ENCODE measurements at places on chromosomes 2 and 18.

DNA sequence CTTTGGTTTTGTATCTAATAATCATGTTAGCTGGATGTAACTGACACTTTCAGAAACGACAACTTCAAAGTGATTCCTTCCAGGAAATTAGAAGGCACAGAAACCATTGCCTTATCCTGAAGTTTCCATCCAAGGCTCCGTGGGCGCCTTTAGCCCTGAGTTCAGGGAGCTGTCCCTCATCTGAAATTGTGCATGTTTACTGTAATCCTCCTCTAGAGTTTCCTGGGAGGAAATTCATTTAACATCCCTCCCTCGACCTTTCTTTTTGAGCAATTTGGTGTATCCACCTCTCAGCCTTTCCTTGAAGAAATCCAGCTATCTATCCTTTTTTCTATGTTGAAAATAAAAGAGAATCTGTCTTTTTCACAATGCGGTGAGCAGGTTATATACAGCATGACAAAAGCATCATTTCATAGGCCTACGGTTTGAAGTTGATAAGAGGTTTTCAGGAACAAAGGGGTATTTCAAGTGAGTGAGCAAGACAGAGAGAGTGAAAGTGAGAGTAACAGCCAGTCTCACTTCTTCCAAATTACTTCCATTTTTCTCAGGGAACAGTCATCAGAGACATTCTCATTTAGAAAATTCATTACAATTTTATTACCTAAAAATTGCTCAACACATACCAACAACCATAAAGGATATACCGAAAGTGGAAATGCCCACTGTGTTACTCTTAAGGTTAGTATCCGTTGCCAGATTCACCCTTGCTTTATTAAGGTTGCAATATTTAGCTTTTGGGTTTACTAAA is 167.3 kb downstream of the MREG start:
- no peak for DNase-seq

DNA sequence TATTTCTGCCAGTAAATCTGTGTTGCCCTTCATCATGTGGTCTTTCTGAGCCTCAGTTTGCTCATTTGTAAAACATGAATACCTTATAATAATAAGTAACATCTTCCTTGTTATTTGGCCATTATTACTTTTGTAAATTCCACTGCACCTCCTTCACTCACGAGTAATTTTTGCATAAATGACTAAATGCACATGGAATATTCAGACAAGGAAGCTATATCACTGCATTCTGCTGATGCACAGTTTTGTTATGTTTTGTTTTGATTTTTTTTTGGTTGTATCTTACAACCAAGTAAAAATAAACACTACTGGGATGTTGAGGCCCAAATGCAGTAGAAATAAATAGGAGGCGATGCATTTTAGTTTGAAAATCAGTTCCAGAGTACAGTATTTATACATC is 185.3 kb upstream of the POU3F3 start:
- DNase-seq = no peak

DNA sequence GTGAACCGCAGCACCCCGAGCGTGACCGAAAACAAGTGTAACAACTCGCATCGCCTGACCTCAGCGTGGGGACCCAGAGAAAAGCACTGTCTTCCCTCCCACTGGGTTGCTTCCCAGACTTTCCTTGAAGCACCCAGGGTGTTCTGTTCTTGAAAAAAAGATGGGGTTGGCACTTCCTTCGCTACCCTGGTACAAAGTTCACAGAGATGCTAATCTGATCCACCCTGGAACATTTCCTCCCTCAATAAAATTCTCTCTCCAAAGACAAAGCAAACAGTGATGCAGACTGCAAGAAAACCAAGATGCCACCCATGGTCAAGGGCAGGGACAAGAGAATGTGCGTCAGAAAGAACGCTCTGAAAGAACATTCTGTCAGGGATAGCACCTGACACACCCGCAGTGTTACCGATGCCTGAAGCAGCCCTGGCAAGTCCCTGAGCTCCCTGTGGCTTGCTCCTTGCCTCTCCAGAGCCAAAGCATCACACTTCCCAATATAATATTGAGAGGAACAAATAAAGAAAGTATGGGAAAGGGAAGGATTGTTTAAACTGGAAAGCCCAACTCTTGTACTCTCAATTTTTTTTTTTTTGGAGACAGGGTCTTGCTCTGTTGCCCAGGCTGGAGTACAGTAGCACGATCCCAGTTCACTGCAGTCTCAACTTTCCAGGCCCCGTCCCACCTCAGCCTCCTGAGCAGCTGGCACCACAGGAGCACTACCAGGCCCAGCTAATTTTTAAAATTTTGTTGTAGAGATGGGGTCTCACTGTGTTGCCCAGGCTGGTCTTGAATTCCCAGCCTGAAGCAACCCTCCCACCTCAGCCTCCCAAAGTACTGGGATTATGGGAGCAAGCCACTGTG is 70.7 kb downstream of the TBC1D8 start:
- DNase-seq = no peak

DNA sequence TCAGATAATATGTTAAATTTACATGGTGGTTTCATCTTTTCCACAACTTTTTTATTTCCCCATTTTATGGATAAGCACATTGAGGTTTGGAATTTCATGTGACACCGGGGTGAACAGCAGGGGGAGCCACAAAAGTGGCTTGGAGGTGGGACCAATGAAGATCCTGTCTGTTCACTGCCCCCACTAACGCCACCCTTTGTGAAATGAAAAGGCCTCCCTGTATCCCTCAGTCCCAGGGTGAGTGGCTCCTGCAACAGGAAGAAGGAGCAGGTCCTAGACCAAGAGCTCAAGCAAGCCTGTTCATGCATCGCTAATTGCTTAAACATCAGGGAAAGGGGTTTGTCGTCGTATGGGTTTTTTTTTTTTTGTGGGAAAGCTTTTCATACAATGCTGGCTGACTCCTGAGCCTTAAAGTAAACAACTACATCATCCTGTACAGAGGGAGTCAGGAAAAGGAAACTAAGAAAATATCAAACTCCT is 267.8 kb upstream of the EPAS1 start:
- DNase-seq = no peak

GRCh38 chr18:40882468-40882867 is 1072.6 kb upstream of the PIK3C3 start:
- no peak for DNase-seq

DNA sequence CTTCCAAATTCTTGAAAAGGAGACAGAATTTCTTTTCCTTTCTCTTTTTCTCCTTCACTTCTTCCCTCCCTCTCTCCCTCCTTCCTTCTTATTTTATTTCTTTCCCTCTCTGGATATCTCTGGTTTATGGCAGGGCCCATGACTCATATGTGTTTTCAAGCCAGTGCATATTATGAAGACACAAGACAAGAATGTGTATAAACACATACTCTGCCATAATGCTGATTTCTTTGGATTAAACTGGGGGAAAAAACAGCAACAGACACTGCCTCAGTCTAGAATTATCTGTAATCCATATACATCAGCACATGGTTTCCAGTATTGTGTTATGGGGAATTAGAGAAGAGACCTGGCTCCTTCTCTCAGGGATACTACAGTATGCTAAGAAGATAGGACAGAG is 82.8 kb upstream of the CPO start:
- DNase-seq = no peak

DNA sequence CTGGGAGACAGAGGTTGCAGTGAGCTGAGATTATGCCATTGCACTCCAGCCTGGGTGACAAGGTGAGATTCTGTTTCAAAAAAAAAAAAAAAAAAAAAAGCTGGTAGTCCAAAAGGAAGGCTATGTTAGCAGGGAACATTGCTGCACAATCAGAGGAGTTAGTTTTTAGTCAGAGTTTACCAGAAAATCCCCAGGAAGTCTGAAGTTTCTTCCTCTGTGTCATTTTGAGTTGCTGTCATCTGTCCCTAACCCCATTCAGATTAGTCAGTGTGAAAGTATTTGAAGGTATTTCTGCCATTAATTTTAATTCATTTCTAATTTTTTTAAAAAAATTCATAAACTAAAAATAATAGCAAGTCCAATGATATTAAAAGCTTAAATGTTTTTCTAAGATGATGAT is 33.5 kb upstream of the CERS6 start:
- no peak for DNase-seq

DNA sequence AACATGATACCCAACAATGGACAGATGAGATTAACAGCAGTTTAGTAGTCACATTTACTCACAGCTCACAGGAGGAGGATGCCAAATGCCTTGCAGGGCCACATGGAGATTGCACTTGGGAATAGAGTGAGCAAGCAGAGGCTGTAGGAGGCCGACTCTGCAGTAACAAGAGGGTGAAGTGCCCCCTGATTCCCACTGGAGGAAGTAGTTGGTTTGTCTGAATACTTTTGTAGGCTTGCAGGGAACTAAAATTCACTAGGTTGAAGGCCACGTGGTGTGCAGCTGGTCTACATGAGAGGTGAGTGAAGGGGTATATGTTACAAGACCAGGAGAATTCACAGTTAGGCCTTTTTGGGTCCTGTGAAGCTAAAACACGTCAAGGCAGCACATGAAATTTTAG is 419.3 kb upstream of the TNP1 start:
- DNase-seq = no peak

DNA sequence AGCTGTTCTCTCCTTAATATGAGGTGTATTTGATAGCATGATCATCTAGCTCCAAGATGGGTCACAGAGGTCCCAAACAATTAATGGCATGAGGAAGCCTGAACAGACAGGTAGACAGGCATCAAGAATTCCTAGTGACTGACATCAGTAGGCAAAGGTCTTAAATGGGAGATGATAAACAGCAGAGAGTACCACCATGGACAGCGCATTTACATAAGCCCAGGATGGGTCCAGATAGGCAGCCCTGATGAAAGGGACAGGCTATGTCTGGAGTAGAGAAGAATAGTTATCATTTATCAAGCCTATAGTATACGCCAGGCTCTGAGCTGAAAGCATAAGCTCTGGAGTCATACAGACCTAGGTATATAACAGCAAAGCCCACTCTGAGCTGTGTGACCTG is 434.7 kb upstream of the SETBP1 start:
- DNase-seq = no peak

DNA sequence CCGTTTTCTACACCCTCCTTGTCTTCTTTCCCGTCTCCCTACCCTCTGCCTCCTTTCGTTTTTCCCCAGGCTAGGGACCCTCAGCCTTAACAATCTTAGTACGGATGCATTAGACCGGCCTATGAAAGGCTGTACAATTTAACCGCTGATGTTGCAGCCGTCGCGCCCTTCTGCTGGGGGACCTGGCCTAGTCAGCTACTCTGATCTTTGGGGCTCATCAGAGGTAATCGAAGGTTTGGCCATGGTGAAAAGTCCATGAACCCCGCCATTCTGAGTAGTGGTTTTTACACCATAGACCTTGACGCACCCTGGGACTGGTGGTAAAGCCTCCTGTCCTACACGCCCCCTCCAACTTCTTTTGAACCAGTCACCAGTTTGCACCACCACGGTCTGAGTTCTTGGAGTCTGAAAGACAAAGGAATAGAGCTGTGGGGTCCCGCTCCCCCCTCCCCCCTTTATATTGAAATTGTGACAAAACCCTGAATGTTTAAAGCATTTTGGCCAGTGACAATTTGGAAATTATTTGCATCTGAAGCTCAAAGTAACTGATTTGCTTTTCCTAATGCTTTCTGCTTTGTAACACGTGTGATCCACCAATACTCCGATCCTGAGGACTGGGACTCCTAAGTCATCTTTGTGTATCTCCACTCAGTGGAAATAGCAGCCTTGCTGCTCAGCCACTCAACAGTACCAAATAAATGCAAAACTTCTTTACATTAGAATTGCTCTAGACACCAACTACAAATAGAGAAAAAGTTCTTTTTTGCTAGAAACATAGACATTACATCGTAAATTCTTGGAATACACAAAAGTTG is 642 bp upstream of the SRSF7 start:
- no peak for DNase-seq

DNA sequence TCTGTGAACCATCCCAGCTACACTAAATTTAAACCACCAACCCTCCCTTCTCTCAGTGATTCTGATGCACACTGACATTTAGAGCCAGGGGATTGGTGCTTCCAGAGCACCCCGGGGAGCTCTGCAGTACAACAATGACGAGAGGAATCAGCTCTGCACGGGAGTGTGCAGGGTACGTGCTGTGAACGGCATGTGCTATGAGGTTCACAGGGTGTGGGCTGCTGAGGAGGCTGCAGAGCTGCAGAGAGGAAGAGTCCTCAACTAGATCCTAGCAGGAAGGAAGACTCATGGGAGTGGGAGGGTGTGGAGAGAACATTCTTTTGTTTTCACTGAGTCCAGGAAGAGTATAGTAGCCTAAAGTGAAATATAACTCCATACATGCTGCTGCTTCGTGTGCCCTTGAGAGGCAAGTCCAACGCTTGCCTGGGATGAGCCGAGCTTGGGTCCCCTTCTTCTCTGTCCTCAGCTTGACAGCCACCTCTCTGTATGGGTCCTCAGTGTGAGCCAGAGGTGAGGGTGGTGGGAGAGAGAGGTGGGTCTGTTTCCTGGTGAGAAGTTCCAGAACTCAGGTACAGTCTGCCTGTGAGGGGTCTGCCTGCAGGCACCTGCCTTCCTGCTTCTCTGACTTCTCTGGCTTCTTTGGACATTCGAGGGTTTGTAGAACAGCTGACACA is 118.8 kb downstream of the CTIF start:
- no peak for DNase-seq

DNA sequence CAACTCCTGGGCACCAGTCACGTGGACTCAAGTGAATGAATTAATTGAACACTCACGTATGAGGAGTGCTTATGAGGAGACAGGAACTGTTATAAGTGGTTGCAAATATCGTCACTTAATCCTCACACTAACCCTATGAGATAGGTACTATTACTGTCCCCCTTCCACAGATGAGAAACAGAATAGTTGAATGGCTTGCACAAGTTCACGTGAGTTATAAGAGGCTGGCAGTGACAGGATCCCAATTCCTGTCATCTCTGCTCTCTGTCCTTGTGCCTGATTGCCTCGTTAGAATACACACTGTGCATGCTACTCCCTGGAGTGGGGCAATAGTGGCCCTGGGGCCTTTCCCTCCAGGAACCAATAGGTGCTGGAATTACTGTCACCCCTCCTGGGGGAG is 253.5 kb downstream of the DYSF start:
- no peak for DNase-seq

DNA sequence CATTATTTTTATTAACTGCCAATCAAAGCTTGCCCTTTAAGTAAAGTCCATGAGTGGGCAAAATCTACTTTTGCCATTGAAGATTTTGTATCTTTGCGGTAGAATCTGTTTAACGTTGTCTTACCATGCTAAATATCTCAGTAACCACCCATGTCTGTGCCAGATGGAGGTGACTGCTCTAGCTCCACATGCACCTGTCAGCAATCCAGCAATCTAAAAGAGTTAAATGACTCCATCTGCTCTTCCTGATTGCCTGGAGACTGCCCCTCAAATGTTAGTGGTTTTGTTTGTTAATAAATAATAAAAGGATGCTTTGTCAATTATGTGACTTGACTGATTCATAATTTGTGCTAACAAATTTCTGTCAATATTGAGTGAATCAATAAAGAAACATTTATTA is 141.7 kb downstream of the RBM43 start:
- DNase-seq = no peak

- no peak for DNase-seq
These were observed 28.4 kb downstream of the M1AP start for GRCh38 chr2:74619651-74620297.

GRCh38 chr2:165443511-165443910 is 26.0 kb upstream of the CSRNP3 start:
- DNase-seq = no peak

- DNase-seq = no peak
These were observed 174.1 kb downstream of the CDH2 start for GRCh38 chr18:28002841-28003240.
